ENCODE measurements at places on chromosomes 1 and 21.

DNA sequence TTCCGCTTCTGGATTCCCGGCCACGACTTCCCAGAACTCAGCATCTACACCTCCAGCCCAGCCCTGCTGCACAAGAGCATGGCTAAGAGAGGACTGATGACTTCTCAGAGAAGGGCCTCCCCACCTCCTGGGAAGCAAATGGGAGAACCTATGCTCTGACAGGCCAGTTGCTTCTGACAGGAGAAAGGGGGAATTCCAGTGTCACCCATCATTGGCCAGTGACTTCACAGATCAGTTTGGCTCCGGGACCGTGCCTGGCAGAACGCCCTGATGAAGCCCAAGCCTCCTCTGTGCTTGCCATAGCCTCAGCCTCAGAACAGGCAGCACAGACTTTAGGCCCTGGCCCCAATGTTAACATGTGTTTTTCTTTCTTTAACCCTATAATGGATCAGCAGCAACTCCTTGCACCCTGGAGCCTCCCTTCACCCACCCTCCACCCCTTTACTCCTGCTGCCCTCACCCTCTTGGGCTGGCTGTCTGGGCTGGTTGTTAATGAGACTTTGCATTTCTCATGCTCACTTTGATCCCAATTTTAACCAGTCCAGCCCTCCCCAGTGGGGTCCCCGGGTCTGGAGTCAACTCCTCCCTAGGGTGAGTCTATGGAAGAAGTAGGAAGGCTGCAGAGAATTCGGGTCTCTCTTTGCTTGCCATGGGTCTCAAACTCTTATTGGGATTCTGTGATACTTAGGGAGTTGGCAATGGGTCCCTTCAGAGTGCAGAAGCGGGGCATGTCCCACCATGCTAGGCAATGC, 42.7 kb upstream of the SLC30A1 start:
- no peak for DNase-seq

GRCh38 chr1:204821476-204821875, 49.2 kb upstream of the NFASC start:
- DNase-seq: no peak

GRCh38 chr1:204960306-204961125, 82.5 kb upstream of the CNTN2 start:
- no peak for DNase-seq

- no peak for DNase-seq
Measured at GRCh38 chr1:10498231-10498630, 23.5 kb downstream of the PEX14 start.

DNA sequence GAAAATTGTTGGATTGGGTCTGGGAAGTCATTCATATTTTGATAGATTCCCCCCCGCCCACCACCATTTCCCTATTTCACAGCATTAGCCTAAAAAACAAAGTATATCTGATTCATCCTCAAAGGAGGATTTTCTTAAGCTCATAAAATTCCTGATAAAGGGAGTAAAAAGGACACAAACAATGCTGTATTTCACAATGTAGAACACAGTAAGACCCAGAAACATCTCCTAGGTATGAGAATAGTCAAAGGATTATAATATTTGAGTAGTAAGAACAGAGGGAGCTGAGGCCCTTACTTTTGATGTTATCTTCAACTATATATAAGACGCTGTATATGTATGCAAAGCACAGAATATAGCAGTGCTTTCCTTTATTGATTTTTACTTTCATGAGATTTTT, 225.3 kb downstream of the TGFB2 start:
- no peak for DNase-seq

DNA sequence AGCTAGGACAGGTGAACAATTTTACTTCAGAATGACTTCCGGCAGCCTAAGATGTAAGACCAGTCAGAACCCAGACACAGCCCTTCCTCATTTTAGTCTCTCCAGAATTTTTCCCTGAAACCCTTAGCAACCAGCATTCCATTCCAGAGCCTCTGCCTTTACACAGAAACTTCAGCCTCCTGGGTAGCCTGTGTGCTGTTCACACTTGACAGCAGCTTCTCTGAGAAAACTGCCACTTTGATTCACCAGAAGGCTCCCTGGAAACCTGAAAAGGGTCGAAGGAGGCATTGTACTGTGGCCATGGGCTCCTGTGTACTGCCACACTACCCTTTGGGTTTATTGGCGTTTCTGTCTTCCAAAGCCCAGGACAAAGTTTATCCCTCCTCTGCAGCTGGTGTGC, 17.4 kb downstream of the HYI start:
- no peak for DNase-seq

DNA sequence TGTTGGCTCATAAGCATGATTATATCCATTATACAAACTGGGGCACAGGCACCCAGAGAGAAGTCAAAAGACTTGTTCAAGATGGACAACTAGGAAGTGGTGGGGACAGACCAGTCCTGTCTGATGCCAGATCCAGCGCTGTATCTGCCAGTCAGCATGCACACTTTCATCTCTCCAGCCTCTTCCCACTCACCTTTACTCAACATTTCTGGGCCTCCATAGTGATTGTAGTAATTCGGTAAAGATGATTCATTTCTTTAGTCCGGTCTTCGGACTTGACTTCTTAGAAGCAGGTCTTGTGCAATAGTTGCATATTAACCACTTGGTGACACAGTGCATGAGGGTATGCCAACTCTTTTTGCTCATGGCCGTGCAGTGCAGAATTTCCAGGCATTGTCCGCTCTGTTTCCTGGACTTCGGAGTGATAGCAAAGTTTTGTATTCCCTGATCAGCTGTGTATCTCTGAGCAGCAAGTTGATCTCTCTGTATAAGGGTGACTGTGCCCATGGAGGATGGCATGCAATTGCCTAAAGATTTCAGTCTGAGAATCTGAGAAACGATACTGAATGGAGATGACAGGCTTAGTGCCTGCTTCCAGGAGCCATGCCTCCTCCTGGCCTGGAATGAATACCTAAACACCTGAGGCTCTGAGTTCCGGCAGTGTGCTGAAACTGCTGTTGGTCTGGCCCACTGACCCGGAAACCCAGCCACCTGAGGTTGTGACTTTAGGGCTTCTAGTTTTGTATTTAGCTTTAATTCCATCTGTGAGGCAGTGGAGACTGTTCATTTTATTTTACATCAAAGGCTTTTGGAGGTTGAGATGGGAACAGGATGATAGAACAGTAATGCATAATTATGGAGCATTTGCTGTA, 39.0 kb downstream of the GALNT2 start:
- DNase-seq: no peak

- no peak for DNase-seq
Measured at GRCh38 chr1:181179279-181179986, 90.9 kb downstream of the IER5 start.

- no peak for DNase-seq
Measured at GRCh38 chr1:20477348-20478056, 8.5 kb downstream of the CAMK2N1 start.

DNA sequence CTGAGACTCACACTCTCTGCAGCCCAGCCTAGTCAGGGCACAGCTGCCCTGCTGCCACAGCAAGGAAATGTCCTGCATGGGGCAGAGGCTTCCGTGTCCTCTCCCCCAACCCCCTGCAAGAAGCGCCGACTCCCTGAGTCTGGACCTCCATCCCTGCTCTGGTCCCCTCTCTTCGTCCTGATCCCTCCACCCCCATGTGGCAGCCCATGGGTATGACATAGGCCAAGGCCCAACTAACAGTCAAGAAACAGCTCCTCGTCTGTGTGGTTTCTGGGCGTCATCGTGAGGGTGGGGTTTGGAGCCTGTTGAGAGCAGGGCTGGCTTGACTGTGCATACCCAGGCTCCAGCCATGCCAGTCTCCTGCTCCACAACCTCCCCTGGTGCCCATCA, 19.5 kb downstream of the FAAH start:
- DNase-seq: peak; percentile 10
